ENCODE measurements at places on chromosomes 16 and 17.

GRCh38 chr16:50771366-50771765 lies 29.5 kb downstream of the CYLD start:
- DNase-seq: no peak

GRCh38 chr17:58960068-58960467 lies 146.6 kb downstream of the TRIM37 start:
- DNase-seq: no peak

DNA sequence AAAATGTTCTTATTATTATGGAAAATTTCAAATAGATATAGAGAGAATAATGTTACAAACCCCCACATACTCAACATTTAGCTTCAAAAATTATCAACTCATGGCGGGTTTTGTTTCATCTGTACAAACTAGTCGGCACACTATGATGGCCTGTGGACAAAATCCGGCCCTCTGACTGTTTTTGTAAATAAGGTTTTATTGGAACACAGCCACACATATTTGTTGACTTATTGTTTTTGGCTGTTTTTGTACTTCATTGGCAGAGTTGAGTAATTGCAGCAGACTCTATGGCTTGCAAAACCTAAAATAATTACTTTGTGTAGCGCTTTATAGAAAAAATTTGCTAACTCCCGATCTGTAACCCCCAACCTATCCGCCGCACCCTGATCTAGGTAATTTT lies 41.4 kb upstream of the CLEC18A start:
- no peak for DNase-seq

- DNase-seq: no peak
Observed at GRCh38 chr16:35908942-35909341, 2449.5 kb downstream of the TP53TG3F start.

DNA sequence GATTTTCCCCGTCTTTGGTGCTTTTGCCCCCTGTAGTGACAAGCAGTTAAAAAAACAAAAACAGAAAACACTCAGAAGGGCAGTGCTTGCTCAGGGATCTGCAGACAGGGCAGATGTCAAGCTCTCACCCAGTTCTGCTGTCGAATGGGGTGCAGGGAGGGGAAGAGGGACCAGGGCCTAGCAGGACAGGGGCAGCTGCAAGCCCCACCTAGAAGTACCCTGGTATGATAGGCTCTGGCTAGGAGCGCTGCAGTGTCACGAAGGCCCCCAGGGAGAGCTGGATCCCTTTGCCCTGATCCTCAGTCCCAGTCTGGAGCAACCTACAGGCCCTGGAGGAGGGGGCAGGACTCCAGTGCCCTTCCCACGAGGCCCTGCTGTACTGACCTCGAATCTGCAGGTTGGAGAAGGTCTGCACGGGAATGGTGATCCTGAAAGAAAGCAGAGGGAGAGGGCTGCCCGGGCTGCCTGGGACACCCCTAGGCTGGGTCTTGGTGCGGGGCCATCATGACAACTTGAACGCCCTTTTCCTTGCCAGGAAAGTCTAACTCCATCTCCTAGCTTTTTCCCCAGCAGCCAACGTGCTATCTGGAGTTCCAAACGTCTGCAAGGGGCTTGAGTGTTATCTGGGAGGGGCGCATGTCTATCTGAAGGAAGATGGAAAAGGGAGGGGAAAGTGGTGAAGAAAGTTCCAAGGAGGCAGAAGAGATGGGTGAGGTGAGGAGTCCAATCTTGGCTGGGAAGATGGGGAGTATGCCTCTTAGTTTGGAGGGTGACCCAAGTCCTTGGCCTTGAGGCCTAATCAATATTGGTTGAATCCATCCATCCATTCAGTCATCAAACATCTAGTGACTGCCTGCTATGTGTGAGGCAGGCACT lies 4.8 kb downstream of the GFAP start:
- DNase-seq: no peak

- no peak for DNase-seq
Observed at GRCh38 chr16:53789137-53789536, 85.2 kb downstream of the FTO start.

GRCh38 chr16:83802554-83803205 lies 5.1 kb upstream of the HSBP1 start:
- DNase-seq: no peak

DNA sequence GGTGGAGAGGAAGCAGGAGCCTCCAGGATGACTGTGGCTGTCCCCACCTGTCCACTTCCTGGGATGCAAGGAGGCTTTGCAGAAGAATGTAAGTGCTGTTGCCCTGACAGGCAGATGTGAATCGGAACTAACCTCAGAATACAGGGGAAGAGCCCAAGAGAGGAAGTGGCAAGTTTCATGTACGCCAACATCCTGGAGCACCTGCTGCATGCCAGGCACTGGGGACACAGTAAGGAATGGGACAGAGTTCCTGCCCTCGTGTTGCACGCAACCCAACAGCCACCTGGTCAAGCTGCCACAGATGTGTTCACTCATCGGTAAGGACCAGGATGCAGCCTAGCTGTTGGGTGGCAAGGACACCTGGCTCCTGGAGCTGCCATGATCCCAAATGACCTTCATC lies 98.6 kb upstream of the RPL38 start:
- DNase-seq: no peak

DNA sequence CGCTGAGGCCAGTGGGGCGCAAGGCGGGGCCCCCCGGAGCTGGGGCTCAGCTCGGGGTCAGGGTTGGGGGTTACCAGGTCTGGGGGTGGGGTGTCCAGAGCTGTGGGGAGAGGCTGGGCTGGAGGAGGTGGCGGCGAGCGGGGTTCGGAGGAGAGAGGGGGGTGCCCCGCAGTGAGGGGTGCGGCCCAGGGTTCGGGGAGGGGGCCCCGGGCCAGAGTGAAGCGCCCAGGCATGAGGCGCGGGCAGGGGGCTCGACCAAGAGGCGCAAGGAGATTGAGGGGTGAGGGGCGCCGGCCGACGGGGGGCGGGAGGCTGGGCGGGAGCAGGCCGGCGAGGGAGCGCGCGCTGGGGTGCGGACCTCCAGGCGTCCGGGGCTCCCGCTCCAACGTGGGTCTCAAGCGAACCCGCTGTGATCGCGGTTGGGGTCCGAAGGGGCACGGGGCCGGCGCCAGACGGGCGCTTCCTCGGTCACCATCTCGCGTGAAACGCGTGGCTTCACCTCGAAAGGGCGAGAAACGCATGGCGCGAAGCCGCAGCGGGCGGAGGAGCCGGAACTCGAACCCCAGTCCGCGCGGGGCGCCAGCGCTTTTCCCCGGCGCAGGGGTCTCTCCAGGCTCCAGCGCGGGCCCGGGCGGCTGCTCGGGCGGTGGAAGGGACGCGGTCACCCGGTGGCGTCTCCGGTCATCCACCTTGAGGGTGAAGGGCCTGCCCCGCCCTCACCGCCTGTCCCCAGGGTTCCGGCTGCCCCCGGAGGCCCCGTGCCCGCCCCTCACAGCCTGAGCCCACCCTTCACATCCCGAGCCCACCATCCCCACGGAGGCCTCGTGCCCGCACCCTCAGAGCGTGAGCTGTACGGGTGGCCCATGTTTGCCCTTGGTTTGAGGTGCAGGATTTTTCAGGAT lies 846 bp downstream of the CPNE7 start:
- DNase-seq: no peak

DNA sequence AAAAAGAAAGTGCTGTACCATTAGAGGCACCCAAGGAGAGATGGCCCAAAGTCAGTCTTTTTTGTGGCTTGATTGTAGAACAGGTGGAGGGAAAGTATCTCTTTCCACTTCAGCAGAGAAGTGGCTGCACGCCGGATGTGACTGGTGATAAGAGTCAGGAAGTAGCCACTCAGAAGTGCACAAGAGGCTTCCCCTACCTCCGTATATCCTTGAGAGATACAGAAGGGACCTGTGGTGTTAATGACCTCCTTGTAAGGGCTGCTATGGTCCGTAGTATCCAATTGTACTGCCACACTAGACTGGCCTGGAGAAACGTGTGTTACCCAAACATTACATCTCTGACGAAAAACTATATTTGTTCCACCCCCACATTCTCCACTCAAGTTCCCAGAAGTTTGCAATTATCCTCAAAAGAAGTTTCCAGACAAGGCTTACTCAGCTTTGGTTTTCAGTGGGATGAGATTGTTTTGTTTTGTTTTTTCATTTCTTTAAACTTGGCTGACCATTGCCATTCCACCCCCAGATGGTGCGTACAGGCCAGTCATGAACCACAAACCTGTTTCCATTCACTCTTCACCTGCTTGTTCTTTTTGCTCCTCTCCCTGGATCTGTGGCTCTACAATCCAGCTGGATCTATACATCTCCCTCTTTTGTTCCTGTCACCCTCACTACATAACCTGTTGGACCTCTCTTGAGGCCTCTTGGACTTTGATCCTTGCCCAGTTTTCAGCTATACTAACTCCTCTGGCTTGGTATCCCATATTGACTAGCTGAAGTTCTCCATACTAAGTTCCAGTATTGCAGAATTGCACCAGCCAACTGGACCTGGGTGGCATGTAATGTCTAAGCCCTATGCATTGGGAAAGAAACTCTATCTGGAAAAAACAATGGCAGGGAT lies 20.7 kb upstream of the MED13 start:
- no peak for DNase-seq

- no peak for DNase-seq
Observed at GRCh38 chr16:73037845-73038570, 9.9 kb downstream of the ZFHX3 start.

GRCh38 chr16:87384162-87384874 lies 742 bp upstream of the FBXO31 start:
- peak; percentile 53 for DNase-seq

DNA sequence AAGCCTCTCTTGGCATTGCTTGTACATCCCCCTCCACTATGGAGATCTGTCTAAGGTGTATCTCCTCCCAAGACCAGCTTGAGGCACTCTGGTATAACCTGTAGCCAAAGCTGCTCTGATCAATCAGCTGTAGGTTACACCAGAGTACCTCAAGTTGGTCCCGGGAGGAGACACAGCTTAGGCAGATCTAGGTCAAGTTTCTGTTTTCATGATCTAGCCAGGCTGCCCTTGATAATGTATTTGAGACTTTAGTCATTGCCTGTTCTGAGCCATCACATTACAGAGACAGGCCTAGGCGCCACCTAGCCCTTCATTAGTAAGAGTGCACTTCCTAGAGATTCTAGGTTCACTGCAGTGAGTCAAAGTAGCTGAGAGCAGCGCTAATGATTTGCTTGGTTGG lies 31.4 kb downstream of the ASGR1 start:
- no peak for DNase-seq

- DNase-seq: no peak
Observed at GRCh38 chr16:52964290-52964689, 88.4 kb downstream of the CHD9NB start.

GRCh38 chr16:8251298-8251697 lies 339.0 kb downstream of the TMEM114 start:
- DNase-seq: no peak

GRCh38 chr16:73610160-73610559 lies 562.2 kb upstream of the ZFHX3 start:
- DNase-seq: peak; percentile 39

DNA sequence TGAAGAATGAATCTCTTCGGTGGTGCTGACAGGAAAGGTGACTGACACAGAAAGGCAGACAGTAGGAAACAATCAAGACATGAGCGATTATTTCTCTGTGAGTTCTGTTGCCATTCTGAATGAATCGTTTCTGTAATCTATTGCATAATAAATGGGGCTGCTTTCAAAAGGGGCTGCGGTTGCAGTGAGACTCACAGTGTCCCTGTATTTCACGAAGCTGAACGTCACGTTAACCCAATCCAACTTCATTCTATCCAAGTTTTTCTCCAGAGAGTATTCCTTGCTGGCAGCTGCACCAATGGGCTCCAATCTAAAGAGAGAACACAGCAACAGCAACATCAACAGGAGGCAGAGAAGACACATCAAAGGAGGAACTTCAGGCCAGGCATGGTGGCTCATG lies 75.4 kb downstream of the DNAH3 start:
- no peak for DNase-seq

DNA sequence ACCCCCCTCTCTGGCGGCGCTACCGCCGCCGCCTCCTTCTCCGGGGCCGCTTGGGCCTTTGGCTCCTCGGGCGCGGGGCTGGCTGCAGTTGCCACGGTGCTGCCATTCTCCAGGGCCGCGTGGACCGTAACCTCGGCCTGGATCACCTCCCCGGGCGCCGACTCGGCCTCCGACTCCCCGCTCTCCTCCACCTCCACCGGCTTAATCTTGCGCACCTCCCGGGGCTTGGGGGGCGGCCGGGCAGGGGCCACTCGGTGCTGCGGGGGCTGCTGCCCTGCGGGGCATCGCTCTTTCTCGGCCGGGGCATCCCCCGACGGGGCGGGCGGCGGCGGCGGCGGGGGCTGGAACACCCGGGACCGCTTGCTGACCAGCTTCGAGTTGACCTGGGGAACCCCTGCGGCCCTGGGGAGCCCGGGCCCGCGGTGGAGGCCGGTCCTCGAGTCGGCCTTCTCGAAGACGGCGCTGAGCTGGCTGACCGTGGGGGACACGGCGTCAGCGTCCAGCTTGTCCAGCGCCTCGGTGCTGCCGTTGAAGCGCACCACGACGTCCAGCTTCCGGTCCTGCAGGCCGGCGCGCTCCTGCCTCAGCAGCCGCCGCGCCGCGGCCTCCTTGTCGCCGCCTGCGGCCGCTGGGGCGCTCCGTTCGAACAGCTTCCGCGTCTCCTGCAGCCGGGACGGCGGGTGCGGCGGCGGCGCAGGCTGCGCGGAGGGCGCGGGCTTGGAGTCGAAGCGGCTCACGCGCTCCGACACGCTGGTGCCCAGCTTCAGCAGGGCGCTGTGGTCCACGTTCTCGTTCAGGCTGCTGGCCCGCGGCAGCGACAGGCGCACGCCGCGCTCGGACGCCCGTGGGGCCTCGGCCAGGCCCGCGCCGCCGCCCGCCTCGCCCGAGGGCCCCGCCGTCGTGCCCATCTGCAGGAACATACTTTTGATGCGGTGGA lies 792 bp downstream of the PPP1R9B start:
- peak; percentile 37 for DNase-seq

DNA sequence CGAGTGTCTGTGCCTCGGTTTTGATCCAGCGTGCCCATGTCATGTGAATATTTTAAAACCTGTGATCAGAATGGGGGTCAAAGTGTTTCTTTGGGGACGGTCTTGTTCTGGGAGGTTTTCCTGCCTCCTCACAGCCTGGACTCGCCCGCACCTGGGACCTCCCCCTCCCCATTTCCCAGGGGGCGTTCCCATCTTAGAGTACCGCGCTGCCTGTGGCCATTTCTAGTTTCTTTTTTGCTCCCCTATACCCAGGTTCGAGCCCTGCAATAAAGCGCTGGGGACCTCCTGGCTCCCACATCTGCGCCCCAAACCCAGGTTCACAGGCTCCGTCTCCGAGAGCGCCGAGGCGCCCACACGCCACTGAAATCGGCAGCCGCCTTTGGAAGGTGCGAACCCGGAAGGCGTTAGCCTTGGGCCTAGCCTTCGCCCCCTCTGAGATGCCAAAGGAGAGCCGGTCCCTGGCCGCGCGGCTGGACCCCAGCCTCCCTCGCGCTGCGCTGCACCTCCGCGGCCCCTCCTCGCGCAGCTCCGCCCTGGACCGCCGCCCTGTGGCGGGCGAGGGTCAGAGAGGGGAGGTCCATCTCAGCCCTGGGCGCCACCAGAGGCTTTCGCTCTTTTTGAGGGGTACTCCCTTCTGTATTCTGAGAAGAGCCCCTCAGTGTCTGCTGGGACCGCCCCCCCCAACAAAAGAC lies 1.7 kb downstream of the KCNJ12 start:
- DNase-seq: no peak

Measured in NCI-H1930 (cell line).